ENCODE measurements at places on chromosomes 3 and 15.

GRCh38 chr15:36996538-36997181 is 103.7 kb downstream of the MEIS2 start:
- DNase-seq, result no peak

DNA sequence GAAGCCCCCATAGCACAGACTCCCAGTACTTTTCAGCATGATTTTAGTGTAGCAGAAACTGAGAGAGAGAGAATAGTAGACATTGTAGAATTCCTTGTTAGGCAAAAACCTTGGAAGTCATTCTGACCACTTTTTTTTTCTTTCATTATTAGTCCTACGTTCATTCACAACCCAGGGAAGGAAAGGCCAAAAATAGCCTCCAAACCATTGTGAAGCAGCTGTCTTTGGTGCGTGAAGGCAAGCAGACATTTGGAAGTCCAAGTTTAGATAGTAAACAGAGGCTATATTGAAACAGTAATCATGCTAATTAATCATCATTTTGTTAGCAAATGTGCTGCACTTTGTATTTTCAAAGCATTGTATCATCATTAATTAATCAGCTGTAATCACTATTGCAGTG is 34.5 kb downstream of the CCDC54 start:
- DNase-seq, result no peak

- DNase-seq, result no peak
Measured at GRCh38 chr15:69391046-69391757, 22.9 kb upstream of the KIF23 start.

GRCh38 chr3:112463250-112463649 is 36.0 kb downstream of the BTLA start:
- DNase-seq, result no peak

DNA sequence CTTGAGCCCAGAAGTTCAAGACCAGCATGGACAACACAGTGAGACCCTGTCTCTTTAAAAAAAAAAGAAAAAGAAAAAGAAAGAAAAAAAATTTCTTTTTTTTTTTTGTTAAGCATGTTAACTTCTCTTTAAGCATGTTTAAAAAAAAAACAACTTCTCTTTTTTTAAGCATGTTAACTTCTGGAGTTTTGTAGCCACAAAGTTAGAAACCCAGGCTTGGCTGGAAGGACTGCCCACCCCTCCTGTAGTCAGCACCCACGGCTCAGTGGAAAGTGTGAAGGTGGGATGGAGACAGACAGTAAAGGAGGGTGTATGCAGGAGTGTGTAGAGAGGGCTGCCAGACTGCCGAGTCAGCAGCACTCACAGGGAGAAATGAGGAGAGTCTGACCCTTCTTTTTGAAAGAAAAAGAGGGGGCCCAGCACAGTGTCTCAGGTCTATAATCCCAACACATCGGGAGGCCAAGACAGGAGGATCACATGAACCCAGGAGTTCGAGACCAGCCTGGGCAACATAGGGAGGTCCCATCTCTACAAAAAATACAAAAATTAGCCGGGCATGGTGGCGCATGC is 33.2 kb downstream of the GOLGA8S start:
- no peak for DNase-seq

GRCh38 chr15:70463453-70463834 is 299.9 kb downstream of the UACA start:
- DNase-seq, result no peak

- DNase-seq, result no peak
Measured at GRCh38 chr15:99447497-99448371, 118.0 kb upstream of the MEF2A start.

DNA sequence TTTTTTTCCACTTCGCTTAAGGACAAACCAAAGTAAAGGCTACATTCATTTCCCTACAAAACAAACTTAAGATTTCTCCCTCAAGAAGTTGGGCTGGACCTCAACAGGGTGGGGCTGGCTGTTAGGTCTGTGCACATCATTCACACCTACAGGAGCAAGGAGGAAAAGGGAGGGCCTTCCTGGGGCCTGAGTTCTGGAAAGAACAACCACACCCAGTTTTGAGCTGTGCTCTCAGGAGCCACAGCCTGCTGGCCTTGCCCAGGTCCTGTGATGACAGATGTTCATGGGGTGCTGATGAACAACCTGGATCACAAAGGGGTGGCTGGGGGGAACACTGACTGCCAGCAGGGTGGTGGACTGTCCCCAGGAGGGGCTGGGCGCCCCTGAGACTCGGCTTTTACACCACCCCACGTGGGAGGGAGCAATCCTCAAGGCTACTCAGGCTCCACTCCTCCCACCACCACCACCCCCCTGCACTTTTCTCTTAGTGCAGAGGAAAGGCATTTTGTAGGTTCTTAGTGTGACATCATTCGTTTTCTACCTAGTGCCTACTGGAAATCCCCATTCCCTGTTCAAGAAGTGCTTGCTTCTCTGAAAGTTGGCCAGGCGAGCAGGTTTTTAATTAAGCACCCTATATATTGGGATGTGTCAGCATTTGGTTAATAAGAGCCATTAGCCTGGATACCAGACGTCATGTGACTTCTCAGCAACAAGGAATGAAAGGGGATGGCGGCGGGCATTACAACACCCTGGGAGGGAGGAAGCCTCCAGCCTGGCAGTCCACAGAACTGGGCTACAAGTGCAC is 35.7 kb downstream of the CCNB2 start:
- no peak for DNase-seq

- no peak for DNase-seq
Measured at GRCh38 chr15:49644364-49644794, 23.5 kb downstream of the DTWD1 start.

DNA sequence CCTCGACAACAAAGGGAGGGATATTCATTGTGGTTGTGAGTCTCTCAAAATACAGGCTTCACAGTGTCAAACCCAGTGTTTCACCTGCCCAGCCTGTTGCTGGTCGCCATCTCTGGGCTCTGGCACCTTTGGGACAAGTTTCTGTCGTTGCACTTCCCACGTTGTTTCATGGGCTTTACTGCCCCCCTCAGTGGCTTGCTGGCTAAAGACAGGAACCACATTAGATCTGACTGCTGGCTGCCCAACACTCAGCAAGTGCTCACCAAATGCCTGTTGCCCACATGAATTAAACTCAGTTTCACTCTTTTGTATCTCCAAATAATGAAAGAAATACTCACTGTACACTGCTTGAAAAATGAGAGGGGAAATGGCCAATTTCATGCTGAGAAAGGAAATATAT is 27.6 kb downstream of the FOXL2 start:
- no peak for DNase-seq

GRCh38 chr3:117752984-117753717 is 1043.6 kb downstream of the TUSC7 start:
- no peak for DNase-seq

- no peak for DNase-seq
Measured at GRCh38 chr3:33795856-33796536, 2.4 kb upstream of the PDCD6IP start.

DNA sequence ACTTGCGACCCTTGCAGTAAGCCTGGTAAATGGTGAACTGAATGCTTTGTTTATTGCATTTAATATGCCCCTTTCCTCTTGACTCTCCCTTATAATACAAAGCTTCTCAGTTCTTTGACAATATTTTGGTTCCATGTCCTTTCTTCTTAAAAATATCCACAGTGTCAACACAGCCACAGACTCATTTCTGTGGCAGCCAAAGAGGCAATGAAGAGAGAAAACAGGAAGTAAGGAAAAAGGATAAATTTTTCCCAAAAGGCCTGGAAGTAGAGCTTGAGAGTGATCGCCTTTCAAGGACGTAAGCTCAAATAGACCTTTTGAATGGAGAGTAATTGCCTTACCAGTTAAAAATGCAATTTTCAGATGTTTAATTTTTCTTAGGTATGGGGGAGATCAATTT is 59.4 kb downstream of the PEX5L start:
- no peak for DNase-seq

- no peak for DNase-seq
Measured at GRCh38 chr3:88019024-88019423, 39.8 kb downstream of the CGGBP1 start.

DNA sequence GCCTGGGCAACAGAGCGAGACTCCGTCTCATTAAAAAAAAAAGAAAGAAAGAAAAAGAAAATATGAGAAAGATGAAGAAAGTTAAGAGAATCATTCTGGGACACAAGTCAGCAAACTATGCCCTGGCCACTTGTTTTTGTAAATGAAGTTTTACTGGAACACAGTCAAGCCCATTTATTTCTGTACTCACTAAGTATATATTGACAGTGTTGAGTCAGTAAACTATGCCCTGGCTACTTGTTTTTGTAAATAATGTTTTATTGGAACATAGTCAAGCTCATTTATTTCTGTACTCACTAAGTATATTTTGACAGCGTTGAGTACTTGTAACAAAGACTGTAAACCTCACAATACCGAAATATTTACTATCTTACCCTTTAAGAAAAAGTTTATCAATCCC is 42.2 kb upstream of the SIN3A start:
- DNase-seq, result no peak

GRCh38 chr3:185717121-185717520 is 107.7 kb downstream of the IGF2BP2 start:
- no peak for DNase-seq

GRCh38 chr15:100340721-100341238 is 995 bp downstream of the ADAMTS17 start:
- no peak for DNase-seq

DNA sequence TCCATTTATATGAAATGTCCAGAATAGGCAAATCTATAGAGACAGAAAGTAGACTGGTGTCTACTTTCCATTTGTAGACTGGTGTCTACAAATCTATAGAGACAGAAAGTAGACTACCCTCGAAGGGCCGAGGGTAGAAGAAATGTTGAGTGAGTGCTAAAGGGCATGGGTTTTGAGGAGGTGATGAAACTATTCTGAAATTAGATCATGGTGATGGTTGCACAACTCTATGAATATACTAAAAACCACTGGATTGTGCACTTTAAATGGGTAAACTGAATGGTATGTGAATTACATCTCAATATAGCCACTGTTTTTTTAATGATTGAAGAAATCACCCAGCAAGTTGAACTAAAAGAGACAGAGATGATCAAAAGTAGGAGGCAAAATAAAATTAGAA is 27.9 kb downstream of the TP53BP1 start:
- DNase-seq, result no peak

- DNase-seq, result no peak
Measured at GRCh38 chr3:98008855-98009254, 26.3 kb downstream of the GABRR3 start.

DNA sequence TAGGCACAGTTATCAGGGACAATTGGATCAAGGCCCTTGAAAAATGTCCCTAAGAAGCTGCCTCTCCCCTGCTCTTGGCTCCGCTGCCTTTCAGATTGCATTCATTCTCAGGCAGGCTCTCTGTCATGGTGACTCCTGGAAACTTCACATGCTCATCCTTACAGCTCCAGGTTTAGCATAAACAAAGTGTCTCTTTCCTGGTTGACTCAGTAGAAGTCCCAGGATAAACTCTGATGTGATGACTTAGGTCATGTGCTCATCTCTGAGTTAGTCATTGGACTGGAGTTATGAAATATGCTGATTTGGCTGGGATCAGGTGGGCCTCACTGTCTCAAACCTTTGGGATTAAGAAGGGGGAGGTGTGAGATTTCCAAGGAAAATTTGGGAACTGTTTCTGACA is 243.8 kb downstream of the ZNF621 start:
- DNase-seq, result no peak

GRCh38 chr3:115139072-115139471 is 8.0 kb downstream of the ZBTB20 start:
- no peak for DNase-seq

Measured in stimulated activated CD4-positive, alpha-beta T cell treated with anti-CD3 and anti-CD28 coated beads, TNF-alpha, amount 100 ng/mL, for 48 hours (primary cell).